ENCODE measurements at places on chromosomes 13 and 19. TPM values are rescaled to one million over a fixed set of nuclear protein-coding genes. Genes with fewer than 3 reads are reported as not detected.

DNA sequence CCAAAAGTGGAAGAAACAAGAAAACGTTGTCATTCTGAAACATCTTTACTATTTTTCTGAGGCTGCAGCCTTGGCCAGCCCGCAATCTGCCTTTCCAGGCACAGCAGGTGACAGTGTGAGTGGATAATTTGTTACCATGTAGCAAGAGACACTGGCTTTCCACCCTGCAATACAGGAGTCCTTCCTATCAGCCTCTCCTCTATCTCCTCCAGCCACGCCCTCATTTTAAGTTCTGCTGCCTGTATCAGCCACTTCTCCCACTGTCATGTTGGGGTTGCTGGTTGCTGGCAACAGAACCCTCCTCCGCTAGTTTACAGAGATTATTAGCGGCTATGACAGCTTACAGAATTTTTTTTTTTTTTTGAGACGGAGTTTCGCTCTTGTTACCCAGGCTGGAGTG, 7.7 kb upstream of the LGALS7 start:
- no peak for DNase-seq

SPTBN4 gene
- total RNA-seq = 2.5 TPM

- peak; percentile 71 for DNase-seq
These were observed 469 bp downstream of the COX6B2 start for GRCh38 chr19:55353803-55354697.

GRCh38 chr19:4063369-4064148, 3.1 kb downstream of the ZBTB7A start:
- no peak for DNase-seq

DNA sequence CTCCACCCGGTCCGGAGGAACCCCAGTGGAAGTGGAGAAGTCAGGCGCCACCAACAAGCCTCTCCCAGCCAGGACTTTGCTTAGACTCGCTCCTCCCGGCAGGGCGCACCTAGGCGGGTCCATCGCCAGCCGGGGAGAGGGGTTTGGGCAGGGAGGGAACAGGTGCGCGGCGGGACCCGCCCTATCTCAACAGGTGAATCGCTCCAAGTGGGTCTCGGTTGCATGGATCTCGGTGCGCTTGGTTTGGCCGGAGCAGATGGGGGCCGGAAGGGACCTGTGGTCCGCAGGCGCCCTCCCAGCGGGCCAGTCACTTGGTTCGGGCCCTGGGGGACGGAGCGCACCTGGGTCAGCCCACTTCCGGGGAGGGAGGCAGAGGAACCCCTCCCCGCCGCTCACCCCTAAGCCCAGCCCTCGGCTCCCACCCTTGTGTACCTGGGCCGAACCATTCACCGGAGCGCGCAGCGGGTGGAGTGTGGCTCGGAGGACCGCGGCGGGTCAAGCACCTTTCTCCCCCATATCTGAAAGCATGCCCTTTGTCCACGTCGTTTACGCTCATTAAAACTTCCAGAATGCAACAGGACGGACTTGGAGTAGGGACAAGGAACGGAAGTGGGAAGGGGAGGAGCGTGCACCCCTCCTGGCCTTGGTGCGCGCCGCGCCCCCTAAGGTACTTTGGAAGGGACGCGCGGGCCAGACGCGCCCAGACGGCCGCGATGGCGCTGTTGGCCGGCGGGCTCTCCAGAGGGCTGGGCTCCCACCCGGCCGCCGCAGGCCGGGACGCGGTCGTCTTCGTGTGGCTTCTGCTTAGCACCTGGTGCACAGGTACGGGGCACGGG, at the start of gene LSR:
Gene LSR (plus strand): TSS at position 693 of the 836 bp plus-strand sequence. CDS start 21 bp downstream, at position 714.
- peak; percentile 75 for DNase-seq

DNA sequence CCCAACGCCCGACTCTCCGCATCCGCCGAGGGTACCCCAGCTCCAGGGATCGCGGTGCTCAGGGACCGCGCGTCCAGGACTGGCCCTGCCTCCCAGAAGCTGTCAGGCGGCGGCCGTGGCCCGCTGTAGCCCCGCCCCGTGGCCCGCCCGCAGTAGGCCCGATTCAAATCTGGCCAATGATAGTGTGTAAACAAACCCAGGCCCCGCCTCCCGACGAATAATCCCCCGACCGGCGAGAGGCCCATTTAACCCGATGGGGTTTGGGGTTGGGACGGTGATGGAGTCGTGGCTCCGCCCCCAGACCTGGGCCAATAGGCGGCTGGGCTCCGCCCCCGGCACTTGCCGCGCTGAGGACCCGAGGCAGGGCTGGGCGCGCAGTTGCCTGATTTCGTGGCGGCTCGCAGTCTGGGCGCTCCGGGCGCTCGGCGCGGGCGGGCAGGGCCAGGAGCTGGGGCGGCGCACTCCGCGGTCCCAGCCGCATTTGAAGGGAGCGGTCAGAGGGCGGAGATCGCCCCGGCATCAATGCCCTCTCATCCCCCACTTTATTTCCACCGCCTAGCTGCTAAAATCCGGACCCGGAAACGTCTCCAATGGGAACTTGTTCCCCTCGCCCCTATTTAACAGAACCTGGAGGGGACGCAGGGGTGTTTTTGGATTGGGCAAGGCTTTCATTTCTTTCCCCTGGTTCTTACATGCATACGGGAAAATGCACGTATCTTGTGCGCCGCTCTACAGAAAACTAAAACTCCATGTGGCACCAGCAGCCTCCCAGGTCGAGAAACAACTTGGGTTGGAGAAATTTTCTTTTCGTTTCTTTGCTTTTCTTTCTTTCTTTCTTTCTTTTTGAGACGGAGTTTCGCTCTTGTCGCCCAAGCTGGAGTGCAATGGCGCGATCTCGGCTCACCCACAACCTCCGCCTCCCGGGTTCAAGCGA, 8.4 kb upstream of the BICRA start:
- DNase-seq = peak; percentile 100

- no peak for DNase-seq
These were observed 8.4 kb downstream of the WIZ start for GRCh38 chr19:15441317-15441716.

DNA sequence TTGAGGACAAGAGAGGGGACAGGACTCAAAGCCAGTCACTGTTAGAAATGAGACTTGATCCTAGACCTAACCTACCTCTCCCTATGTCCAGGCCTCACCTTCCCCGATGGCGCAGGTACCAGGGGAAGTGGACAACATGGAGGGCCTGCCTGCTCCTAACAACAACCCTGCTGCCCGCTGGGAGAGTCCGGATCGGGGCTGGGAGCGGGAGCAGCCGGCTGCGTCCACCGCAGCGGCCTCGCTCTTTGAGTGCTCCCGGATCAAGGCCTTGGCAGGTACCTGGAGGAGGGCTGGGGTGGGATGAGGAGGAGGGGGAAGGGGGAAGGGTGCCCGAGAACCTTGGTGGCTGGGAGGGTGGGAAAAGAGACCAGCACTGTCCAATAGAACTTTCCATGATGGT, 5.7 kb downstream of the SPTBN4 start:
- no peak for DNase-seq

DNA sequence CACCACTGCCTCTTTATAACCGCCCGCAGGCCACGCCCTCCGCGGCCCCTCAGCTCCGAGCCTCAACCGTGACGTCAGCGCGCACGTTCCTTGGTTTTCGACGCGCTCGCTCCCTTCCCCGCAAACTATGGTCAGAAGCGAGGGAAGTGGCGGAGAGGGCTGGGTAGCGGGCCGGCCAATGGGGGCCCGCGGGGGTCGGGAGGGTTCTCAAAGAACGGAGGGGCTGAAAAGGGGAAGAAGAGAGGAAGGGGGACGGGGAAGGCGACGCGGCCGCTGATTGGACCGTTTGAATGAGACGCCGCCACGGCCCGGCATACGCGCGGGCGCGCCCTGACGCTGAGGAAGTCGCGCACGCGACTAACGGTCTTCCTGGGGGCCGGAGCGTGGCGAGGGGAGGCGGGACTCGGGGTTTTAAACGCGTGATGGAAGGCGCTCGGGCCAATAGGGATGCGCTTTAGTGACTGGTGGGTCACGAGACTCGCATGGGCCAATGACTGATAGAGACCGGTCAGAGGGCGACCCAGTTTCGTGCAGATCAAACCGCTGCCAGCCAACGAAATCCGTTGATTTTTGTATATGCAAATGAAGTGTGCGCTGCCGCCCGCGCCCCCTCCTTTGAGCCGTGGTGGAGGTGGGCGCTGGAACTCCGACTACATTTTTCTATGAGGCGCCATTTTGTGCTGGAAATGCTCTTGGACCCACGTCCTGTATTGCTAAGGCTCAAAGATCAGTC, 378 bp upstream of the UBE2S start:
- DNase-seq = peak; percentile 98

BSG gene
- total RNA-seq = 175 TPM

DNA sequence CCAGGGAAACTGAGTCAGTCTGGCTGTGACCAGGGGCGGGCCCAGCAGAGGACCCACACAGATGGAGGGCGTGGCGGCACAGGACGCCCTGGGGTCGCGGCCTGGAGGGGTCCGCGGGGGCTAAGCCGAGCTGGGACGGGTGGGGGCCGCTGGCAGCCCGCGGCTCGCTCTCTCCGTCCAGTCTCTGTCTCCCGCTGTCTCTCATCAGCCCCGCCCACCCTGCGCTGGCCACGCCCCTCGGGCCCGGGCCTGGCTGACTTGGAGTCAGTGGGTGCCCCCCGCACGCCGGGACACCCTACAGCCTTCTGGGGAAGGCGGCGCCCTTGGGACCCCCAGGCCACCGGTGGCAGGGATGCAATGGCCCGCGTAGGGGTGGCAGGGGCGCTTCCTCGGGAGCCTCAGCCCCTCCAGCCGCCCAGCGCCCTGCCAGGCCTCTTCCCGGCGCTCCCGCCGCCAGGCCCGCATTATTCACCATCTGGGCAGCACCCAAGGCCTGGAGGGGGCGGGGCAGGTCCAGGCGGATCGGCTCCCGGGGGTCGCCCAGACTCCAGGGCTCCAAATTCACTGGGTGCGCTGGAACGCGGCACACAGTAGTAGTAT, at the start of gene TBXA2R:
Gene TBXA2R (minus strand): TSS at position 186 of the 600 bp plus-strand sequence. CDS start 6,241 bp downstream, outside the sequence.
- peak; percentile 76 for DNase-seq

GRCh38 chr19:531009-531752, 379 bp upstream of the CDC34 start:
- peak; percentile 93 for DNase-seq

- no peak for DNase-seq
These were observed 37.9 kb downstream of the N4BP2L1 start for GRCh38 chr13:32390048-32390447.

UBE2L5 gene
- total RNA-seq = not detected

FSTL3 gene
- 10.1 TPM for total RNA-seq

GRCh38 chr19:54095136-54095858, 5.3 kb downstream of the OSCAR start:
- no peak for DNase-seq

GRCh38 chr19:57027360-57027759, 92.4 kb upstream of the USP29 start:
- no peak for DNase-seq

GRCh38 chr13:75691183-75691582, 55.1 kb downstream of the LMO7 start:
- no peak for DNase-seq

- no peak for DNase-seq
These were observed 7.2 kb downstream of the VASP start for GRCh38 chr19:45514376-45515051.

NLRP12 gene
- total RNA-seq = not detected

CALR3 gene
- not detected for total RNA-seq

CXCL17 gene
- total RNA-seq = not detected

ZNF358 gene
- 8.5 TPM for total RNA-seq

RAB4B gene
- total RNA-seq = 33.7 TPM

DNA sequence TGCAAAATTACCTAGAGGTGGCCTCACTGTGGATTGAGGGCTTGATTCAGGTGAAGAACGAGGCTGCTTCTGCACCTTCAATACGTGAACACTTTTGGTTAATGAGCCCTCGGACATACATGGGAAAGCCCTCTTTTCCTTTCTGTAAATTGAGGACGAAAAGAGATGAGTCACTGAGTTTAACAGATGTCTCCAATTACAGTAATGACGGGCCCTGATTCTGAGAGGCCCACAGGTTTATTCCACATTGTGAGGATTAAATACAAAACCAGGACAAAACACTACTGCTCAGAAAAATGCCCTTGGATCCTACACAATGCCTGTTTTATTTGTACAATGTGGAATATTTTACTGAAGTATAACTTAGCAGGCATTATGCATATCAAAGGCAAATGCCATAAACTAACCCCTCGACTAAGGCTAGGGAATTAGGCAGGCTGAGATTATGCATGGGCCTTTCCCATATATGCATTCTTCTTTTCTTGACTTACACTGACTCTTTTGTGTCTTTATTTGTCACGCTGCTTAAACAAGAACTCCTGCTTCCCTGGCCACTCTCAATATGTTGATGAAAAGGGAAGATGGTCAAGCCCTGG, 819.9 kb downstream of the OLFM4 start:
- DNase-seq = no peak

GRCh38 chr13:108915095-108915633, 285.8 kb downstream of the MYO16 start:
- DNase-seq = no peak

DNA sequence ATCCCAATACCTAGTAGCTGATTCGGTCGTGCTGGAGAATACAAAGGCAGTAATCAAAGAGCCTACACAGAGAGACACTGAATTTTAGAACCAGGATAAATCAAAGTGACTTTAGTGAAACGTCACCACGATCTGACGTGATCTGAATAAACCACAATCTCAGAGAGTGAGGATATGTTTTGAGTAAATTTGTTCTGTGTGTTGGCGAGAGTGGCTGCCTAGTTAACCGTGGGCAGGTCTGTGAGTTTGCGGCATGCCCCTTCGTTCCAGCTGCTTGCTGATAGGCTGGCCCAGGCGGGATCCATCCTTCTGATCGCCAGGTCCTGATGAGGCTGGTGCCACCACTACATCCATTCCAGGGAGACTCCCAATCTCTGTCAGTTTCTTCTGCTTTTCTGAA, 40.4 kb downstream of the LRCH1 start:
- DNase-seq = peak; percentile 79

DNA sequence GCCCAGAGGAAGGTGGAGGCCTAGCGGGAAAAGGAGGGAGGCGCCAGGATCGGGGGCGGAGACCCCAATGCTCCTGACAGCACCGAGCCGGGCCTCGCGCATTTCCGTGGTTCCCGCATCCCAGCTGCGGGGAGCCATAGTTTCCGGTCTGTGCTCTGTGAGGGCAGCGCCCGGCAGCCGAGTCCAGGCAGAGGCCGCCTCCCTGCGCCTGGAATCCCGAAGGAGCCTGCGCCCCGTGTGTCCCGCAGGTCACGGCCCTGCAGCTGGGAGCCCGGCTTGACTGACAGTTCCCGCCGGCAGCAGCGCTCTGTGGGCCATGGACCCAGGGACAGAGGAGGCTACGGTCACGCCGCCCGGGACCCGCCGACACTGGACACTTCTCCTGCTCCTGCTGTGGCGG, 74.6 kb upstream of the C13orf46 start:
- no peak for DNase-seq

TARM1 gene
- total RNA-seq = not detected

KIR3DL2 gene
- total RNA-seq = 1.3 TPM

All from activated CD4-positive, alpha-beta T cell treated with anti-CD3 and anti-CD28 coated beads for 36 hours (primary cell).